ENCODE measurements at places on chromosomes 1 and 21. TPM values are rescaled to one million over a fixed set of nuclear protein-coding genes. Genes with fewer than 3 reads are reported as not detected.

Gene PGBD5
- total RNA-seq: not detected

Gene CACNA1E
- not detected for total RNA-seq

Gene LCE1D
- not detected for total RNA-seq

Gene ASCL5
- total RNA-seq: not detected

DNA sequence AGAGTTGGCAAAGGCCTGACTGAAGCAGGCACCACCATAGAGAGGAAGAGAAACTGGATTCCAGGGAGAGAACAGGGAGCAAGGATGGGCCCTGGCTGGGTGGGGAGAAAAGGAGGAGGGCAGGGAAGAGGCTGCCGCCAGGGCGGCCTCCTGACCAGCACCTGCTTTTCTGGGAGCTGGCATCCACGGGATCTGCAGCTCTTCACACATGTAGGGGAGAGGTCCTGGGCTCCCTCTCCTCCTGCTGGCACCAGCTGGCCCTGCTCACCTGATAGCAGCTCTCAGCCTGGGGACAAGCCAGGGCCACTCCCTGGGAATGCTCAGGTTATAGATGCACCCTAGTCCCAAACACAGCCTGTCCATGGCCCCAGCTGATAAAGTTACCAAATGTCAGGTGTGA lies 39.9 kb downstream of the TEX35 start:
- DNase-seq: no peak

DNA sequence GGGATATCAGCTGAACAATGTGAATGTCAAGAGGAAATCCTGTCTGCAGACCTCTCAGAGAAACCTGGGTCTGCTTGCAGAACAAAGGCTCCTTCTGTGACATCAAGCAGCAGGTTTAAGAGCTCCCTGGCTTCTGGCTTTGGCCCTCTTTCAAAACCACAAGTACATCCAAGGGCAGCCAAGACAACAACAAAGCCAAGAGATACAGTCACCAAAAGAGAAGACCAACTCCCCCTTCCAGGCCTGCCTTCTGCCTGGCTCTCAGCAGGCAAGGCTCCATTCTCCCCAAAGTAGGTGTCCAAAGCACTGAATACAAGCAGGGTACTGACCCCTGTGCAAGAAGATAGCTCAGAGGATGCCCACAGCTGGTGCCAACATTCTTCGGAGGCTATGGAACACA lies 11.5 kb downstream of the BCAR3 start:
- DNase-seq: no peak

GRCh38 chr1:169896013-169896412 lies 2.3 kb upstream of the SCYL3 start:
- DNase-seq: no peak

- DNase-seq: no peak
These were observed 766 bp upstream of the SLC44A3 start for GRCh38 chr1:94819238-94819944.

DNA sequence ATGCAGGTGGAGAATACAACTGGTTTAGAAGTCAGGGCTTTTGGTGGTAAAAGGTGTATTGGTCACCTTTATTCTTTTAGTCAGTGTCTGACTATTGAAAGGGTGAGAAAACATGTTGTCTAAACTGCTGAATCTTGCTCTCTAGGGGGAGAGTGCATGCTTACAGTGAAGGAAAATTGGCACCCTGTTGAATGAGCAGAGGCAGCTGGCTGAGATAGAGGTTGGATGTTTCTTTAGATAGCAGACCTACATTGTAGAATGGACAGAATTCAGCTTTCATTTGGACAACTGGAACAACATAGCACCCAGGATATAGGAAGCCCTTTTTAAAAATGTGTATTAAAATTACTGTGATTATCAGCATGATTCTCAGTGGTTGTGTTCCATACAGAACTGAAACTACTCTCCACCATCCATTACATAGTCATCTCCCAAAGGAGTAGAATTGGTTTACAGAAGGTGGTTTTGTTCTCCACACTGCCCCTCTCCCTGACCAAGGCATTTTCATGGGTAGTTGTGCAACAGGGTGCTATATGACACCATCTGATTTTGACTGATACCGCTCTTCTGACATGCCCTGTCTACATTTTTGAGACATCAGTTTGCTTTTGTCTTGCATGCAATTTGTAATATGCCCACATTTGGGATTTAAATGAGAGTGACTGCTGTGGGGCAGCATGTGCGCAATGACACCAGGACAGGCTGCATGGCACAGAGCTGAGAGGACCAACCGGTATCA lies 16.2 kb downstream of the RHOU start:
- DNase-seq: no peak

DNA sequence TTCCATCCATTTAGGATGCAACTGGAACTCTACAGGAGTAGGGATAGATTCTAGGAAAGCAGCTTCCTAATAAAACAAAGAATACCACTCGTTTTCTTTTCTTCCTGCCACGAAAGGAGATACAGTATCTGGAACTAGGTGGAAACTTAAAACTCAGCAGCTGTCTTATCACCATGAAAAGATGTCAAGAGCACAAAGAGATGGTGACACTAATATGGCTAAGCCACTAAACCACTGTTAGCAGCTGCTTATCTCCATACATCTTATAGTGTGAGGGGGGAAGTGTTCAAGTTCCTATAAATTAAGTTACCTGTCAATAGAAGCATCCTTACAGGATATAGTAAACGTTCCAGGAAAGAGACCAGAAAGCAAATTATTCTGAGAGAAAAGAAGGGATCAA lies 162.5 kb downstream of the TYW3 start:
- DNase-seq: no peak
